ENCODE measurements at places on chromosomes 6 and 20. TPM values are rescaled to one million over a fixed set of nuclear protein-coding genes. Genes with fewer than 3 reads are reported as not detected.
A peak's percentile ranks its signal among the peaks of the same experiment; 100 is the strongest.

DNA sequence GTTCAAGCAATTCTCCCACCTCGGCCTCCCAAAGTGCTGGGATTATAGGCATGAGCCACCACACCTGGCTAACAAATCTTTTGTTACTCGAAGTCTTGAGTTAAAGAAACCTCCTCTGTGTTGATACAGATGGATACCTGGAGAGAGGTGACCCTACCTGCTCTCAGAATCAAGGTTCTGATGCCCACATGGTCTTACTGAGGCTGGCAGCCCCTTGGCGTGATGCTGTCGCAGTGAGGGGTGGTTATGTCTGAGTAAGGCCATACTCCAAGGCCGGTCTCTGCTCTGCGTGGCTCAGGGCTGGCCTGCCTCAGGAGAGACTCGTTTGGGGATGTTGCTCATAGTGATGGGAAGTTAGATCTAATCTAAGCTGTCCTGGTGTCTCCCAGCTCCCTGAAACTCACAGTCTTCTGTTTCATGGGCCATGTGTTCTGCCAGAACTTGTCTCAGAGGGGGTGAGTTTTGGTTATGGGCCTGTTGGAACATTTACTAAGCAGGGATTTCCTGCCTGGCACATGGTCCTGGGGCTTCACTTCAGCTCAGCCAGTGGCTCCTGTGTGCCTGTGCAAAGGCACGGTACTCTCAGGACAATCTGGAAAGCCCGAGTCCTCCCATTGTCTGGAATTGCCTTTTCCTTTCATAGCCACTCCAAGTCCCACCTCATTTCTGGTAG is 17.5 kb upstream of the TRAF3IP2 start:
- DNase-seq: no peak

- DNase-seq: no peak
Measured at GRCh38 chr6:50270415-50270814, 220.7 kb upstream of the DEFB112 start.

DNA sequence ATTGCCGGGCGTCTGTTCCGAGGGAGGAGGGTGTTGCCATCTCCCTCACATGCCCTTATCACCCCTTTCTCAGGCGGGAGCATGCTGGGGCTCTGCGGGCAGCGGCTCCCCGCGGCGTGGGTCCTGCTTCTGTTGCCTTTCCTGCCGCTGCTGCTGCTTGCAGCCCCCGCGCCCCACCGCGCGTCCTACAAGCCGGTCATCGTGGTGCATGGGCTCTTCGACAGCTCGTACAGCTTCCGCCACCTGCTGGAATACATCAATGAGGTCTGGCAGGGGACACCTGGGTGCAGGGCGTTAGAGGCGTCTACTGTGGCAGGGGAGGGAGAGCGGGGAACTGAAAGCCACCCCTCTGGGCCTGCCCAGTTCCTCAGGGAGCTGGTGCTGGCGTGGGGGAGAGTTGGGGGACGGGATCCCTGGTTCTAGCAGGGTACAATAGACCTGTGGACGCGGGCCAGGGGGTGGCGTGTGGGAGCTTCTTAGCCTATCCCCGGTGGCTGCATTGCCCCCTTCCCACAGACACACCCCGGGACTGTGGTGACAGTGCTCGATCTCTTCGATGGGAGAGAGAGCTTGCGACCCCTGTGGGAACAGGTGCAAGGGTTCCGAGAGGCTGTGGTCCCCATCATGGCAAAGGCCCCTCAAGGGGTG is 697 bp downstream of the PPT2 start:
- peak; percentile 83 for DNase-seq

TNF gene
- 0.81 TPM for total RNA-seq

SNAP25 gene
- total RNA-seq: 0.62 TPM

Measured in posterior vena cava (tissue), 2 donors.